ENCODE measurements at places on chromosomes 16 and 17.

DNA sequence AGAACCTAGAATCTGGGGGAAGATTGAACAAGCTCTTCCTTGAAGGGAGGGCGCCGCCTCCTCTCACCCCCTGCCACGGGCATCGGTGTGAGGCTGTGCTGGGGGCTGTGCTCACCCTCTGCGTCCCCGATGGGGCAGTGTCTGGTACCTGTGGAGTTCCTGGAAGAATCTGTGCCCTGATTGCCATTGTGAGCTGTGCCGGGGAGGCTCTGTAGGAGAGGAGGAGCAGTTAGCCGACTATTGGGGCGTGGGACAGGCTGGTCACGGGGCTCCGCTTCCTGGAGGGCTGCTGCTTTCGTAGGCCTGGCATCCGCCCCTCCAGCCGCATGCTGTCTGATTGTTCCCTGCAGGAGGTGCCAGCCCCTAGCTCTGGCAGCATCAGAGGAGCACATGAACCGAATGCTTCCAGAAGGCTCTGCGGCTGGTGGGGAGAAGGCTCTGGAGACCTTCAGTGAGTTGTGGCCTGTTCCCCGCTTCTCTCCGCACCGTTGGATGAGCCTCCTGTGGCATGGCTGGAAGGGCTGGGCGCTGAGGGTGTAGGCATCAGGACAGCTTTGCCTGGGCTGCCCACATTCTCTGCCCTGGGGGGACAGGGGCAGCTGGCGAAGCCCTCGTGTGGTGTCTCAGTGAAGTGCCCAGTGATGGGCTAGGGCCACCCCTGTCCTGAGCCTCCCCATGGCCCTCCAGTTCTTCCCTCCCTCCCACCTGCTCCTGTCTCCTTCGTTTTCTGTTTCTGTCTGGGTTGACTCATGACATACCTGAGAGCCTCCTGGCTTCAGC, 86.9 kb downstream of the SEC14L1 start:
- no peak for DNase-seq

GRCh38 chr17:57665128-57665527, 80.0 kb downstream of the CCDC182 start:
- no peak for DNase-seq

DNA sequence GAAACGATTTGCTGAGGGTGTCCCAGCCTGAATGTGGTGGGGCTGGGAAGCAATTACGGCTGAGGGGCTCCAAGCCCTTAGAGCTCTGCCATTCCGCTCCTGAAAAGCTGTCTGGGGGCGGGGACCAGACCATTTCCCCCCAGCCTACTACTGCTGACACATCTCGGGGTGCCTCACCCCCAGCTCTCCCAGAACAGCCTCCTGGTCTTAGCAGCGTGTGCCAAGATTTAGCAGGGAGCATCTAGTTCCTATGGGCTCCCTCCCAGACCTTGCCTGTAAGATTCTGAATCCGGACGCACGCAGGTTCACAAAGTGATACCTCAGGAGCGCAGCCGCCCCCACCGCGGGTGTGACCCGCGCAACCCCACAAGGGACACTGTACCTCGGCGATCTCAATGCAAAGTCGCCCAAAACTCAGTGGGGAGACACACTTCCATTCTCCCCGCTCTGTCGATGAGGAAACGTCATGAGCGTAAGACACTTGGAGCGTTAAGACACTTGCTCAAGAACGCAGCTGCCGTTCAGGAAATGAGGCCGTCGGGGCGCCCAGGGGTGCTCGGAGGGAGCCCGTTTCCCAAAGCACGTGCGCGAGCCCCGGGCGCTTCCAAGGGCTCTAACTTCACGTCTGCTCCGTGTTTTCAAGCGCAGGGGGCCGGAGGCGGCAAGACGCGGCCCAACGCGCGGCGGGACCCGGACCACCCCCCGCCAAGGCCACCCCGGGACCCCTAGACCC, 629 bp downstream of the GEMIN4 start:
- DNase-seq, result peak; percentile 48

- no peak for DNase-seq
Measured at GRCh38 chr17:4407216-4407615, 26.5 kb upstream of the SPNS3 start.

DNA sequence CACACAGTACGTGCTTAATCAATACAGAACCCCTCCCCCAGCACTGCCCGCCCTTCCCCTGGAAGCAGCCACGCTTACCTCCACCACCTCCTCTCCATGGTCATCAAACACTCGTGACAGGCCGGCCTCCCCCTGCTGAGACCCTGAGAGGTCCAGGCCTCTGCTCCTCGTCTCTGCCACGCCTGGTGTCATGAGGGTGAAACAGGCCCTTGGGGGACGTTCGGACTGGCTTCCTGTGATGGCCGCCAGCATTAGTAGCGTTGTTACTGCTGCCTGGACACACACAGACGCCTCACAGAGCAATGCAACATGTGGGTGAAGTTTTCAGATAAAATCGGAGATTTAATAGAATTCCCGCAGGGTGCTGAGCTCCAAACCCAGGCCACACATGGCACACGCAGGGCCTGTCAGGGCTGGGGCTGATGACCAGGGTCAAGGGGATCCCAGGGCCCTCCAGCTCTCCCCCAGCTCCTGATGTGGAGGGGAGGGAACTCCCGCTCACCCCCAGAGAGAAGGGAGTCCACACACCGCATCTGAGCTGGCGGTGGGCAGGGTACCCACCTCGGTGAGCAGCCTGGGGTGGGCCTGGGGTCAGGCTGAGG, 15.9 kb upstream of the SLC38A10 start:
- no peak for DNase-seq

- no peak for DNase-seq
Measured at GRCh38 chr17:28367641-28368305, 2.3 kb downstream of the VTN start.

DNA sequence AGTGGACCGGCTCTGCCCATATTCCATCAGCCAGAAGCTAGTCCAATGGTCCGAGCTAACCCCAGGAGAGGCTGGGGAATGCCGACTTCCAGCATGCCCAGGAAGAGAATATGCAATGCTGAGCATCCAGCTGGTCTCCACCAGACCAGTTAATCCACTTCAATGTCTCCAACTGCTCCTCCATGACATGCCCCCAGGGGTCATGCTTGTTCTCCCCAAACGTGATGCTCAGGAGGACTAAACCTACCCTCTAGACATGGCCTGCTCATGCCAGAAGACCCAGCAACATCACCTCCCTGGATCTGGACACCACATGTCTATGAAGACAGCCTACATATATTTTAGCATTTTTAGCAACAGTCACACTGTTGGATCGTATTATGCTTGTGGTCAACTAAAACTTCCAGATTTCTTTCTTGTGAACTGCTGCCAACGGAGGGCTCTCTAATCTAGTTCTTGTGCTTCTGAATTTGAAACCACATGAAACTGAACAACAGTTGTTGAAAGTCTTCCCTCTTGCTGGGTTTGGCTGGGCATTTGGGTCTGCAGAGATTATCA, 245.1 kb downstream of the SOX9 start:
- no peak for DNase-seq

DNA sequence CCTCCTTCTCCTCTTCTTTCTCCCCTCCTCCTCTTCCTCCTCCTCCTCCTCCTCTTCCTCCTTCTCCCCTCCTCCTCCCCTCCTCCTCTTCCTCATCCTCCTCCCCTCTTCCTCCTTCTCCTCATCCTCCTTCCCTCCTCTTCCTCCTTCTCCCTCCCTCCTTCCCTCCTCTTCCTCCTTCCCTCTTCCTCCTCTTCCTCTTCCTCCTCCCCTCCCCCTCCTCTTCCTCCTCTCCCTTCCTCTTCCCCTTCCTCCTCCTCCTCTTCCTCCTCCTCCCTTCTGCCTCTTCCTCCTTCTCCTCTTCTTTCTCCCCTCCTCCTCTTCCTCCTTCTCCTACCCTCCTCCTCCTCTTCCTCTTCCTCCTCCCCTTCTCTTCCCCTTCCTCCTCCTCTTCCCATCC, 5.1 kb upstream of the PITPNM3 start:
- DNase-seq, result no peak

DNA sequence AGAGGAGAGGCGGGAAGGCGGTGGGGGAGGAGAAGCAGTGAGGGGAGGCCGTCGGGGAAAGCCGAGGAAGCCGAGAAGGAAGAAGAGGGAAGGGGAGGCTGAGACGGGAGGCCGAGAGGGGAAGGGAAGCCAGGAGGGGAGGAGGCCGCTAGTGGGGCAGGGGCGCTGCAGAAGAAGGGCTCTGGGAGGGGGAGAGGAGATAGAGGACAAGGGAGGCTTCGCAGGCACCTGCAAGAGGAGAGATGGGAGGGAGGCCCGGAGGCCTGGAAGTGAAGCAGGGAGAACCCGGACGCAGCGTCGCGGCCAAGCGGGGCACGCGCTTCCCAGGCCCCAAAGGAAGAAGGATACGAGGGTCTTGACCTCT, 2.3 kb downstream of the C17orf58 start:
- DNase-seq, result no peak

DNA sequence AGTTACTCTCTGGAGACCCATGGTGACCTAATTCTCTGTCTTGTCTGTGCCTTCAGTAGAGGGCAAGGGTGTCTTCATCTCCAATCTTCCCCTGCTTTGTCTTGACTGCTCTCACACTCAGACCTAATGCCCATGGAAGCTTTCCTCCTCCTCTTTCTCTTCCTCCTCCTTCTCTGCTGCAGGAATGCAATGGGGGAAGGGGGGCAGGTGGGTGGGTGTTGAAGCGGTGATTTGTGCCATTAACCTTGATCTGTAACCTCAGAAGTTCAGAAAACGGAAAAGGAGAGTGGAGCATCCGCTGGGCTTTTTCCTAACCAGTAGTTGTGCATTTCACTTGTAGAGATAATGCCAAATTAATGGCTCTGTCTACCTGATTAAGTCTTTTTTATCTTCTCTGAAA, 172.3 kb upstream of the CDH11 start:
- DNase-seq, result no peak

- DNase-seq, result no peak
Measured at GRCh38 chr16:64180136-64180900, 941.5 kb downstream of the CDH11 start.

DNA sequence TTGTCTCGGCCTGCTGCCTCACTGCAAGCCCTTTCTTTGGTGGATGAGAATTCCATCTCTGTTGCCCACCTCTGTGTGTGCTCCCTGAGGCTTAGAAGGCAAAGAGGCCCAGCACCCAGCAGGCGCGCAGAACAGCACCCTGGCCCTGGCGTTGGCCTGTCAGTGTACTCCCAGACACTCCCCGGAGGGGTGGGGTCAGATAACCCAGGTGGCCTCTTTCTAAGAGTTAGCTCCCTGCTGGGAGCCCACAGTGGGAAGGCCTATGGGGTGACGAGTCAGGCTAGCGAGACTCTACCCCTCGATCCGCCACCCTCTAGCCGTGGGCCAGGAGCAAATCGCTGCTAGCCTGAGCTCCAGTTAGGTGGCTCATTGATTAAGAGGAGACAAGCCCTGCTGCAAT, 38.1 kb downstream of the SRL start:
- no peak for DNase-seq

- DNase-seq, result no peak
Measured at GRCh38 chr17:81741594-81742452, 29.7 kb downstream of the SLC25A10 start.

GRCh38 chr16:69412287-69412686, 12.1 kb upstream of the CYB5B start:
- DNase-seq, result no peak

GRCh38 chr17:20012017-20012536, 2.9 kb downstream of the SPECC1 start:
- DNase-seq, result no peak

DNA sequence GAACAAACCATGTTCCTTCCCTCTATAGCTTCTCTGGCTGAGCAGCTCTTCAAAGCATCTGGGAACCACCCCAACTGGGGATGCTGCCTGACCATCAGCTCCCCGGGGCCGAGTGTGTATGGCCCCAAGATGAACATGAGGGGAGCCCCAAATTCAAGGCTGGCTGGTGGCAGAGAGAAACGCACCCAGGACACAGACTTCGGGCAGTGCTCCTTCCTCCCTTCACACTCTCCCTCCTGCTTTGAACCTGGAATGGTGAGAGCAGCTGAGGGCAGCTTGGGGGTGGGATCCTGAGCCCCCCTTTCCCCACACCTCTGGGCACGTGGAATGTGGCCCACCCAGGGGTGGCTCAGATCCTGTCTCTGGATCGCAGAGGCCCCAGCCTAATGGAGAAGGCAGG, 17.2 kb downstream of the TLE7 start:
- DNase-seq, result no peak

- no peak for DNase-seq
Measured at GRCh38 chr17:79907850-79908249, 68.6 kb upstream of the CBX4 start.

GRCh38 chr17:1170739-1171138, 9.0 kb downstream of the ABR start:
- DNase-seq, result no peak

- DNase-seq, result no peak
Measured at GRCh38 chr17:61601297-61601696, 10.3 kb upstream of the NACA2 start.

- DNase-seq, result no peak
Measured at GRCh38 chr17:67196422-67196821, 48.6 kb downstream of the HELZ start.

DNA sequence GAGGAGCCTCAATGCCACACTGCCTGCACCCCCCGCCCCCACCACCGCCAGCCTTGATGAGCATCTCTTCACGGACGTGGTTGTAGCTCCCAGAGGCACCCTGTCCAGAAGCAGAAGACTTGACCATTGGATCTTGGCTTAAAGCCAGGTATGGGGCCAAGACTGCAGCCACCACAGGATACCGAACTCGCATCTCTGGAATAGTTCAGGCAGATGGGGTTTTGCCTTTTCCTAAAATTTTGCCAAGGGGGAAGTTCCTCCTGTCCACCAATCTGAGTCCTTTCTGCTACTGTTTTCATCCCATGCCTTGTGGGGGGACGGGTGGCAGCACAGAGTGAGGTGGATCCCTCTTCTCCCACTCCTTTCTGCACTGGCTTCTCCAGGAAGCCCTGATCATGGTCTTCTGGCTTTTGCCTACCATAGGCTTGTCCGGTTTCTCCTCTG, 939 bp downstream of the CORO6 start:
- no peak for DNase-seq

DNA sequence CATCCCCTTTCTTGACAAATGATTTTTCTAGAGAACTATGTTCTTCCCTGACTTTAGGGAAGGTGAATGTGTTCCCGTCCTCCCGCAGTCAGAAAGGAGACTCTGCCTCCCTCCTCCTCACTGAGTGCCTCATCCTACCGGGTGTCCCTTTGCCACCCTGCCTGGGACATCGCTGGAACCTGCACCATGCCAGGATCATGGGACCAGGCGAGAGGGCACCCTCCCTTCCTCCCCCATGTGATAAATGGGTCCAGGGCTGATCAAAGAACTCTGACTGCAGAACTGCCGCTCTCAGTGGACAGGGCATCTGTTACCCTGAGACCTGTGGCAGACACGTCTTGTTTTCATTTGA, 7.4 kb downstream of the NAT9 start:
- DNase-seq, result no peak

DNA sequence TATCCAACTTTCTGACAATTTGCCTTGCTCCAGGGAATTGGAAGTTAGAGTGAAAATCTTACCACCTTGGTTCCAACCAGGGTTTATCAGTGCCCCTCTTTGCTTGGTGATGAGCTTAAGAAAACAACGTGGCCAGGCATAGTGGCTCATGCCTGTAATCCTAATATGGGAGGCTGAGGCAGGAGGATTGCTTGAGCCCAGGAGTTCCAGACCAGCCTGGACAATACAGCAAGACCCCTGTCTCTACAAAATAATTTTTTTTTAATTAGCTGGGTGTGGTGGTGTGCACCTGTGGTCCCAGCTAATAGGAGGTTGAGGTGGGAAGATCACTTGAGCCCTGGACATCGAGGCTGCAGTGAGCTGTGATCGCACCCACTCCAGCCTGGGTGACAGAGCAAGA, 21.4 kb downstream of the SLC7A6 start:
- DNase-seq, result no peak

- peak; percentile 64 for DNase-seq
Measured at GRCh38 chr17:44334727-44335126, 10.1 kb upstream of the SLC25A39 start.

All from MV-4-11 (cell line).